Stimulated activated CD4-positive, alpha-beta T cell treated with anti-CD3 and anti-CD28 coated beads, TNF-alpha, amount 100 ng/mL, for 48 hours (primary cell): ENCODE measurements at places on chromosomes 5 and 9.

GRCh38 chr5:68722357-68722756, 371.5 kb upstream of the SLC30A5 start:
- no peak for DNase-seq

DNA sequence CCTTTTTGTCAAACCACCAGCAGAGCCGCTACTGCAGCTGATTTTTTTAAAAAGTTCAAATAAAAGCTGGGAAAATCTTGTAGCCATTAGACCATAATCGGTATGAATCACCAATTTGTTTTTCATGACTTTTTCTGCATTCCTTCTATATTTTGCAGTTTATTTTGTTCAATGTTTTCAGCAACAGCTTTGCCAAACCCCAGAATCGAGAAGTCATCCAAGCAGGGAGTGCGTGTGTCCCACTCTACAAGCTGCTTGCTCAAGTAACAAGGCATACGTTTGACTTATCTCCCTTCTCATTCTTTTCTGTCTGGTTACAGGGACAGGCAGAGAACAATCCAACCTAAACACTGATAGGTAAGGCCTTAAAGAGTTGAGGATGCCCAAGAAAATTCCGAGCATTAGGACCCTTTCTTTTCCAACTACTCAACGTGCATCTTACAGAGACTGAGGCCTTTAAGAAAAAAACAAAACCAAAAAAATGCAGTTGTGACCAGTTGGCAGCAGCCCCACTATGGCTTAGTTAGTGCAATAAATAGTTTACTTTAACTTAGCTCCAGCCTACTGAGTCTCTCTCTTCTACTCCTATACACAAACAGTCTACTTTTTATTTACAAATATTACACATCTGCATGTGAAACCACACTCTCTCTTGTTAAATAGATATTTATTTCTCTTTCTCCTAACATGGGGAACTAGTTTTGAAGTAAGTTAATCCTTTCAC, 134.7 kb upstream of the SLIT3 start:
- DNase-seq: no peak

DNA sequence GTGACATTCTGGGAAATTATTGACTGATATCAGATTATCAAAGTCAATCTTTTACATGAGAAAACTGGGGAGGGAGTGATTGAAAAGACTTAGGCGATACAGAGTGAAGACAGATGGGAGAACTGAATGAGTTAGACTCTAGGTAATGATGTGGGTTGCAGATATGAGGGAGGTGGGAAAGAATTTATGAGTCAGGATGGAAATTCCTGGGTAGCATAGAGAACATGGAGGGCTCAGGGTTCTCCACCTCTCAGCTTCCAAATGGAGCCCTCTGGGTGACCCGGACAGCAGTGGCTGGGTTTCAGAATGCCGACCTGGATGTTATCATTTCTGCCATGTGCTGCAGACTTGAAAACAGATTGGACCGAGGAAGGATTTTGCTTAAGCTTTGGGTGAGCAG, 75.4 kb upstream of the SHB start:
- no peak for DNase-seq

DNA sequence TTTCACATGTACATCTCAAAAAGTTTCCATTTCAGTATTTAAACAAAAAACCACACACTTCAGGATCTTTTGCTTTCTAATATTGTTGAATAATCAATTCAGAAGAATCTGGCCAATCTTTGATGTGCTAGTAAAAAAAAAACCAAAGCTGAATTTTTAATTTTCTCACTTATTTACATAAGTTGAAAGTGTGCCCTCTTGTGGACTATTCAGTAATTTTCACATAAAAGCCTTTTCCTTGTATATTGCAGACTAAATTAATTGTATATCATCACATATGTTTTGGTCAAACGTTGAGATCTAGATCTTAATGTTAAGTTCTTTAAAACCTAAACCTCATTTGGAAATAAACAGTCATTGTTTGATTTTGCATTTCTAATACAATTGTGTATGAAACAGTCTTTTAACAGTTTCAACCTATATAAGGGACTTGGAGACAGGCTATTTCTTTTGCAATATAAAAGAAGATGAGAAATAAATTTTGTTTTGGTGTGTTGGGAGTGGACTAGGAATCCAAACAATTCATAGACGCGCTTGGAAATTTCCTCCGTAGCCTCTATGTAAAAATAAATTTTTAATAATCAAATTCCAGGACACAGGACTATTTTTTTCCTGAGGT, 68.1 kb downstream of the NIPBL start:
- DNase-seq: no peak

DNA sequence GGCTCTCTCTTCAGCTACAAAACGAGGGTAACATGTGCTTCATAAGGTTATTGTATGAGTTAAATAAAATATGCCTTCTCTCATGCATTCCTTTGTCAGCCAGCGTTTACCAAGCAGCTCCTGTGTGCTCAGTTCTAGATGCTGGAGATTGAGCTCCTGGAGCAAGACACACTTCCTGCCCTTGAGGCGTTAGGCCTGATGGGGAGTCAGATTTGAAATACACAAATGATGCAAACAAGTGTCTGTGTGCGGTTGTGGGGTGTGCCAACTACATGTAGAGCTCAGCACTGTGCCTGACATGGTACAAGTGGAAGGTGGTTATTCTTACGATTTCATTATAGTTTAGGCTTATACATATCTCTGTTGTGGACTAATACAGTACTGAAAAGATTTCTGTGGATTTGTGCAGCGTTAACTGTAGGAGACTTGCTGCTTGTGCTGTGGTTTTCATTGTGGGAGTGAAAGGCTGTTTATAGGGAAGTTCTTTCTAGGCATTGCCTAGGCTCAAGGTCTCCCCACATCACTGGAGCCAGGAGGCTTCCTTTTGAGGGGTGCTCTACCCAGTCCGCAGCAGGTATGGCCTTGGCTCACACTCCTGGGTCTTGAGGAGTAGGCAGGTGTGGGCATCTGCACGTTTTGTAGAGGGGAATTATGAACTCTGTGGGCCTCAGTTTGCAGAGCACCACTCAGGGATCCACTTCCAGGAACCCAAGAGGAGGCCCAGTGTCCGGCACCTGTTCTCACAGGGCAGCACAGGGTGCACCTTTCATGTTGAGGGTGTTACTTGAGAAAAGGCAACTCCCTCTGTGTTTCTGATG, 39.8 kb upstream of the ANGPTL2 start:
- no peak for DNase-seq

DNA sequence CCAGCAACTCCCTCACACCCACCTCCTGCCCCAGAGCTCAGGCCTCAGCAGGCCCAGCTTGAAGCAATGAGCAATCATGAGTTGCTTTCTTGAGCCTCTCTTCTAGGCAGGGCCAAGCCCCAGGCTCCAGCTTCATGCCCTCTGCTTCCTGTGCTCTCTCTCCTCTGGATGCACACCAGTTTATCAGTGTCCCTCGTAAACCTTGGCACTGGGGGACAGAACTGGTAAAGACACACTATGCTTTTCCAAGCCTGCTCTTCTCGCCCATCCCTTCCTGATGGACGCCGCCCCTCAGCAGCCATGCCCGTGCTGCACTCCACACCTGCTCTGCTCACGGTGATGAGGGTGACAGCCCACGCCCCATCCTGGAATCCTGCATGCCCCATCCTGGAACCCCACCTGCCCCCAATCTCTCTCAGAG, 49.4 kb upstream of the ORM1 start:
- no peak for DNase-seq

DNA sequence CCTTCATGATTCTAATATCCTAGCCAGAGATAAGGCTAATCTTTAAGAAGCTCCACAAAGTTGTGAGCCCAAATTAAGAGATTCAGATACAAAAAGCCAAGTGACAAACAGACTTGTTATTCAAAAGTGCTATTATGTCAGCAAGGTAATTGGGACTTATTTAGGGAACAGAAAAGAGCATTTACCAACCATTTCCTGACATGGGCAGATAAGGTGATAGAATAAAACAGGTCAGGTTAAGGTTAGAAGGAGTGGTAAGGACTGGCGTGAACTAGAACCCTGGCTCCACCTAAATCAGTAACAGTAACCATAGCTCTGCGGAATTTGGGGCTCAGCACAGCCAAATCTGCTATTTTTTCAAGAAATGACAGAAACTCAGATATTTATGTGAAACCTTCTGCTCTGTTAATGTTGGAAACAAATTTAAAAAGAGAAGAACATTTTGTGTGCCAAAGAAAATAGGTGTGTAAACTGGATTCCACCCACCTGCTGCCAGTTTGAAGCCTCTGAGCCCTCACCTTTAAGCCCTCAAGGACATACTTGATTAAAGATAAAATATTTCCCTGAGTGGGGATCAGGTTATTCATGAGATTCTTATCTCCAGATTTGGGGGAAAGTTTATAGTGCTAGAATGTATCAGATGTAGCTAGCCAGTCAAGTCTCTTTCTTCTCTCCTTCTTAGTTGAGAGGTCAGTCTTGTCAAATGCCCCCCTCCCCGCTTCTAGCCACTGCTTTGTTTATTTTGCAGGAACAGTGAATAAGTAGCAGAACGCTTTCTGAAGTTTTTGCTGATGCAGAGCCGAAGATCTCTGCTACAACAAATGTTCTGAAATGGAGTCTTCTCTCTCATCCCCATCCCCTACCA, 10.2 kb upstream of the ERMP1 start:
- no peak for DNase-seq

- no peak for DNase-seq
These were observed 19.4 kb downstream of the CCNH start for GRCh38 chr5:87393331-87393730.

GRCh38 chr5:14419686-14420085, 161.9 kb upstream of the OTULINL start:
- no peak for DNase-seq

DNA sequence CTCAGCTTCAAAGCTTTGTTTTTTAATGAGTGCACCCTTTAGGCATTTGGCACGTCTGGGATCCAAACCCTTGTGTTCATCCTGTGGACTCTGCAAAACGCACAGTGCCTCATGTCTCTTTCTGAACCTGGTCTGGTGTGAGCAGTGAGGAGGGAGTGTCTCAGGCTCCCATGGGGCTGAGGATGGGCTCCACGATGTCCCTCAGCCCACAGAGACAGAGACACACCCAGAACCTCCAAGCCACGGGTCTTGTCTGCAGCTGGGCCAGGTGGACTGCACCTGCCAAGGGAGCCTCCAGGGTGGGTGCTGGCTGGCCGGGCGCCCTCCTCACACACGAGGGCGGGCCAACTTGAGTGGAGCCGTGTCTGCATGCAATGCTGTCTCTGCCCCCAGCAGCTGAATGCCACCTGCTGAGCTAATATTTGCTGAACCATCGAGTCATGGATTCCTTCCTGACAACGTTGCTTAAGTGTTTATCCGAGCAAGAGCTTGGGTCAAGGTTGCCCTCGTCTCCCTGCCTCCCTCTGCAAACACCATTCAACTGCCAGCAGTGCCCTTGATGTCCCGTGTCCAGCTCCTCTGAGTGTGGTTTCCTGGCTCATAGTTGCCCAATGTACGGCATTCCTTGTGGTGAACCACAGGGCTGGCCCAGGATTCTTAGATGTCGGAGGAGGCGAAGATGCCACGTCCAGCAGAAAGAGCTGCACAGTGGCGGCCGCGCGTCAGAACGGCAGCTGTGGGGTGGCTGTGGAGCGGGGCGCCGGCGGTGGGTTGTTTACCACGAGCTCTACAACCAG, 31.4 kb upstream of the LPCAT1 start:
- no peak for DNase-seq

DNA sequence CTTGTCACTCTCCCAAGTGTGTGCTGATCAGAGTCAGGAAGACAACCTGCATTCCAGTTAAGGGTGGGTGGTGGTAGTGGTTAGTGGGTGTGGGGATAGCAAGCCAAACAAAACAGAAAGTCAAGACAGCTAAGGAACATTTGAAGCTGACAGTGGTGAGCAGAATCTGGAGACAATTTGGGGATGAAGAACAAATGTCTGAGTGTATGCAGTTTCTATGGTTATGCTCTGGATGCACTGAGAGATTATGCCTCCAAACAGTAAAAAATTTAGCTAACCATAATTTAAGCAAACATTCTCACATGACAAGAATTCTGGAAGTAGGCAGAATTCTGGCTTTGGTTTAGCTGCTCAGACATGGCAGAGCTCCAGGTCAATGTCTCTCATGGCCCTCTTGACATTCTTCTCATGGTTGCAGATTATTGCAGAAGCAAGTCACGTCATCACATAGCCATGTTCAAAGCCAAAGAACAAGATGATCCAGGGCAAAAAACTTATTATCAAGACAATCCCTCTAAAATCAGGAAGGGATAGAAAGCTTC, 148.7 kb downstream of the LURAP1L start:
- DNase-seq: no peak

DNA sequence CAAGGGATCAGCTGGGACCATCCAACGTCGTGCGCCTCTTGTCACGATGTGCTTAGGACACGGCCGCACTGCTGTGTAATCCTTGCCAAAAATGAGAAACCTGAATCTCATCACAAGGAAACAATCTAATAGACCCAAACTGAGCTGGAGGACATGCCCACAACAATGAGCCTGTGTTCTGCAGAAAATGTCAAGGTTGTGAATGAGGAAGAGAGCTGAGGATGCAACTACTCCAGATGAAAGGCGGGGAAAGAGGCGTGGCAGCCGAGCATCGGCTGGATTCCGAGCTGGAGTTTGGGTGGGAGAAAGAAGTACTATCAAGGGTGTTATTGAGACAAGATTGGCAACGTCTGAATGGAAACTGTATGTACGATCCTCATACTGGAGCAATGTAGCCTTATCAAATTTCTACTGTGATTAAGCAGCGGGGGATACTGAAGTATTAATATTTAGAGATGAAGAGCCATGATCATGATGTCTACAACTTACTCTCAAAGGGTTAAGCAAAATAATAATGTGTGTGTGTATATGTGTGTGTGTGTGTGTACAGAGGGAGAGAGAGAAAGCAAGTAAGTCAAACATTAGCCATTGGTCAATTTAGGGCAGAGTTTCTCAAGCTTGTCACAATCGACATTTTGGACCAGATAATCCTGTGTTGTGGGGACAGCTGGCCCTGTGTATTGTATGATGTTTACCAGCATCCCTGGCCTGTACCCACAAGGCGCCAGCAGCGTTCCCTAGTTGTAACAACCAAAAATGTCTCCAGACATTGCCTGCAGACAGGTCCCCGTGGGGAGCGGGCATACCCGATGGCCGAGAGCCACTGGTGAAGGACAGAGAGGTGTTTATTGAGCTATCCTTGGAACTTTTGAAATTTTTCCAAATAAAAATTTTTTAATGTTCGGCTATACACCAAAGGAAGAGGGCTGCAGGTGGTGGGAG, 46.5 kb downstream of the DUSP1 start:
- DNase-seq: no peak

- no peak for DNase-seq
These were observed 11.2 kb downstream of the ACO1 start for GRCh38 chr9:32395510-32396216.

GRCh38 chr5:32508806-32509805, 64.6 kb upstream of the ZFR start:
- DNase-seq: no peak
